ENCODE measurements at places on chromosomes 7 and 10.

DNA sequence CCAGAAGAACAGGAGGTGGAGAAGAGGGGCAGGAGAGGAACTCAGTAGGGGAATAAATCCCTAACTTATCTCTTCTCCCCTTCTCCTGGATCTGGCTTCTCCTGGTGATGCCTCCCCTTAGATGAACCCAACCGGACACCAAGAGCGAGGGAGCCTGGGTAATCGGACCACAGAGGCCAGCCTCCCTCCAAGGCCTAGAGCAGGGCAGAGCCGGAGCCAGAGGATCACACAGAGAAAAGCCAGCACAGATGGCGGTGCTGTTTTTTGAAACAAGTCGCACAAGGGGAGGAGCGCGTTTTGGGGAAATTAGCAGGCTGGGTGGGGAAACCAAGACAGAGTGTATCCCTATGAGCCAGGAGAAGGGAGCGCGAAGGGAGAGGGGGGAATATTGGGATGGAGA lies 4.9 kb upstream of the SRRM3 start:
- no peak for DNase-seq

GRCh38 chr7:103396471-103396870 lies 49.0 kb downstream of the PSMC2 start:
- no peak for DNase-seq

DNA sequence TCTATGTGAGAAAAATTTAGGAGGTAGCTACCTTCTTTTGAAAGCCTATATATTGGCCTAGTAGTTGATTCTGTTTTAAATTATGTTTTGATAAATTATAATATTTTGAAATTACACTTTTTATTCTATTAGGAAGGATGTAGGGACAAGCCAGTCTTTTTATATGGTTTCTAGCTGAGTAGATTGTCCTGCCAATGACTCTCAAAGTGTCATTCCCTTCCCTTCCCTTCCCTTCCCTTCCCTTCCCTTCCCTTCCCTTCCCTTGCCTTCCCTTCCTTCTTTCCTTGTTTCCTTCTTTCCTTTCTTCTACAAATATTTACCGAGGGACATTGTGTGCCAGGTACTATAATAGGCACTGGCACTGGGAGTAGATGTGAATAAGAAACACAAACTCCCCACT lies 99.7 kb upstream of the HDAC9 start:
- no peak for DNase-seq

DNA sequence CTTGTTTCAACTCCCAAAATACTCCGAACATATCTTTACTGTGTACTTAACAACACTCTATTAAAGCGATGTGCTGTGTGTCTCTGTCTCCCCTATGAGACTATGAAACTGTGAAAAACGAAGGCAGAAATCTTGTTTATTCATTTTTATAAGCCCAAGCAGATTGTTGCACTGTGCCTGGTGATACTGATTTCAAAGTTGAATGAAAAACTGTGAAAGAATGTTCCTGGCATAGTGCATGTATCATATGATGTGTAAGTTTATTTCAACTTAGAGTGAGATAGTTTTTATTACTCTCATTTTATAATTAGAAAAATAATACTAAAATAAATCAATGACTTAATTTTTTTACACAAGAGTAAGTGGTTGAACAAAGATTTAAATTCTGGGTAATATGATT lies 471.9 kb upstream of the PCDH15 start:
- DNase-seq, result no peak

DNA sequence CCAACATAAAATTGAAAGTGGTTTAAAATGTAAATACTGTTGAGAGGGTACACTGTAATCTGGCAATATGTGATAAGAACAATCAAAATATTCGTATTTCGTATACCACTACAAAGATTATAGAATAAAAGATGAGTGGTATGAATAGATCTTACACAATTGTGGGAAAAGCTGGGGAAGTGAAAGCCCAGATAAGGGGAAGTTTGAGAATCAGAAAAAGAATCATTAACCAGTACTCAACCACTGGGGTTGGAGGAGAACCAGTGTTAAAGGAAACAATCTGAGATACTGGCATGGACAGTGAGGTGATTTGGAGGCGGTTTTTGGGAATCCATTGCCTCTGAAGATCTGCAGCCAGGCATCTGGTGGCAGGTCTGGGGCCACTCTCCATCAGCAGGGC lies 59.7 kb upstream of the CDK14 start:
- DNase-seq, result no peak

DNA sequence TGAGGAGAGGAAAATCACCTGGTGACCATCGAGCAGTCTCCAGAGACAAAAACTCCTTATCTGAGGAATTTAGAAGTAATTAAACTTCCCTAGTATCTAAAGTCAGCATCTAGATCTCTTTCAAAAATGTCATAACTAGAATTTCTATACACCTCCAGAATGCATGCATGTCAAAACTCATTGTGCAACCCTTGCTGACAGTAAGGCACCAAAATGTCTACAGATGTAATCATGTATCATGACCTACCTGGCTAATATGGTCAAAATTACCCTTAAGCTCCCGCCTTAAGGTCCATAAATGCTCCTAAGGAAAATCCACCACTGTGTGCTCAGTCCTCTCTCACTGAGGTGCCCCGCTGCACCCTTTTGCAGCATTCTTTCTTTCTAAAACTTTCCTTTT lies 16.4 kb upstream of the LGI1 start:
- DNase-seq, result no peak

- DNase-seq, result no peak
These were observed 472.9 kb upstream of the AKR1E2 start for GRCh38 chr10:4353059-4353655.

DNA sequence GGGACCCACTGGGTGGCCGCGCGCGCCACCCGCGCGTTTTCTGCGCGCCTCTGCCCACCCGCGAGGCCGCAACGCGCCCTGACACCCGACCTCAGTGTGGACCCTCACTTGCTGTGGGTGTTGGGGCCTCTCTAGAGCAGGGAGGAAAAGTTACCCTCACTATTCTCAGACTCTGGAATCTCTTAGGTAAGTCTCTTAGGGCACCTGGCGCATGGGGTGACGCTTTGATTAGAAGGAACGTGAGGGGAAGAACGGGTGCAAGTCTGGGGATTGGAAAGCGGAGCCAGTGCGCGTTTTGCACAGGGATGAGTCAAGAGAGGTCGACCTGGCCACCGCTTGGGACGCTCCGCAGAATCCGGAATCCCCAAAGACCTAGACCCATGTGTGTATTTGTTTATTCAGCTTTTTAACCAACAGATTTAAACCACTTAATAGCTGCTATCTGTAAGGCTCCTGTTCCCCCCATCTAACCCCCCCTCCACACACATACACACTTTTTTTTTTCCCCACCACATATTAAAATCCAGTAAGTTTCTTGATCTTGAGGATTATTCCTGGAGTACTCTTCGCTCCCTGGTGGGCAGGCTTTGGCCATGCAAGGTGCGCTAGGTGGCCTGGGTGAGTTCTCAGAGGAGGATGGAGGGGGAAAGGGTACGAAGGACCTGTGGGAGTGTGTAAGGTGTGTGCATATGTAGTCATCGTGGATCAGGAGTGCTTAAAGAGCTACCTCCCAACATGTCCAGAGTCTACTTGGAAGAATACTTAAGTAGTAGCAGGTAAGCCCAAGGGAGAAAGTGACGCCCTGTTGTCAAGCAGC lies 169.1 kb upstream of the PPP1R3A start:
- DNase-seq, result peak; percentile 63

DNA sequence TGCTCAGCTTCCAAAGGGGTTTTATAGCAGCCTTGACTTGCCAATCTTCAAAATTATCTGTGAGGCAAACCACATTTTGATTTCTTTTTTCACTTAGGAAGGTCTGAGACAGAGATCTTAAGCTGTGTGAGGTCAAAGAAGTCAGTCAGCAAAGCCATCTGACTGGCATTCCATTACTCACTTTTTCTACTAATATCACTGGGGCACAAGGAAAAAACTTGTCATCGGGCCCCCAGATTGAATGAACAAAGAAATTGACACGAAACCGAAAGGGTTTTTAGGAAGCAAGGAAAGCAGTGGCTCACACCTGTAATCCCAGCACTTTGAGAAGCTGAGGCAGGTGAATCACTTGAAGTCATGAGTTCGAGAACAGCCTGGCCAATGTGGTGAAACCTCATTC lies 78.5 kb upstream of the FRMD4A start:
- DNase-seq, result no peak

- DNase-seq, result no peak
These were observed 23.6 kb downstream of the ST8SIA6 start for GRCh38 chr10:17430647-17431355.

GRCh38 chr10:13801907-13802288 lies 215.1 kb downstream of the PRPF18 start:
- no peak for DNase-seq

GRCh38 chr7:92064438-92065029 lies 69.7 kb downstream of the CYP51A1 start:
- DNase-seq, result no peak

DNA sequence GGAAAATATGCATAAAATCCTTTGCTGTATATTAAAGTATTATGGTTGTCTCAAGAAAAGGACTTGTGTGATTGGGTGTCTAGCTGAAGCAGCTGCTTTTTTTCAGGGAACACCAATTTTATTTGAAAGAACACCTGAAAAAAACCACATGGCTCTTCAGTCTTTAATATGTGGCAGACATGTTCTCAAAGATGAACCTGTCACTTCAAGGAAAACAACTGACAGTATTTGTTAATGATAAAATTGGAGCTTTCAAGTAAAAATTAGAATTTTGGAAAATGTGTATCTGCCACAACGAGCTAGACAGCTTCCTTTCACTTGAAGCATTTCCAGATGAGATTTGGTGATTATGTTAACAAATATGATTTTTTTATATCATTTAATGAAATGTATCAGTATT lies 59.3 kb downstream of the INHBA start:
- no peak for DNase-seq

DNA sequence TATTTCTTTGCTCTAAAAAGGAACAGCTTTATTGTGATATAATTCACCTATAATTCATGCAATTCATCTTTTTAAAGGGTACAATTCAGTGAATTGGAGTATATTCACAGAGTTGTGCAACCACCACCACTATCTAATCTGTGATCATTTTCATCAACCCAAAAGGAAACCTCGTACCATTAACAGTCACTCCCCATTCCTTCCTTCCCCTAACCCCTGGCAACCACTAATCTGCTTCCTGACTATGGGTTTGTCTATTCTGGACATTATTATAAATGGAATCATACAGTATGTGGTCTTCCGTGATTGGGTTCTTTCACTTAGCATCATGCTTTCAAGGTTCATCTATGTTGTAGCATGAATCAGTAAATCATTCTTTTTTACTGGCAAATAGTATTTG lies 52.3 kb downstream of the MKI67 start:
- no peak for DNase-seq

DNA sequence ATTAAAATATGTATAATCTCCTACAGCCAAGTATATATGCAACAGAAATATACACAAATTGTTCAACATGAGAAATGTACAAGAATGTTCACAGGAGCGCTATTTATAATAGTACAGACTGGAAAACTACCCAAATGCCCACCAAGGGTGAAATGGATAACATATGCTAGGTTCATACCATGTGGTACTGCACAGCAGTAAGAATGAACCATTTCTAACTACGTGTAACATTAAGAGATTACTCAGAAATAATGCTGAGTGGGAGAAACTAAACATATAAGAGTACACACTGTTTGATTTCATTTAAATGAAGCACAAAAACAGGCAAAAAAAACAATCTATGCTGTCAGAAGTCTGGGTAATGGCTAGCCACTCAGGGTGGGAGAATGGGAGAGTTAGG lies 45.8 kb downstream of the RNLS start:
- DNase-seq, result no peak

- DNase-seq, result no peak
These were observed 99.5 kb upstream of the TNRC18 start for GRCh38 chr7:5523052-5523711.

- no peak for DNase-seq
These were observed 47.1 kb upstream of the LRRC4 start for GRCh38 chr7:128078309-128078708.

DNA sequence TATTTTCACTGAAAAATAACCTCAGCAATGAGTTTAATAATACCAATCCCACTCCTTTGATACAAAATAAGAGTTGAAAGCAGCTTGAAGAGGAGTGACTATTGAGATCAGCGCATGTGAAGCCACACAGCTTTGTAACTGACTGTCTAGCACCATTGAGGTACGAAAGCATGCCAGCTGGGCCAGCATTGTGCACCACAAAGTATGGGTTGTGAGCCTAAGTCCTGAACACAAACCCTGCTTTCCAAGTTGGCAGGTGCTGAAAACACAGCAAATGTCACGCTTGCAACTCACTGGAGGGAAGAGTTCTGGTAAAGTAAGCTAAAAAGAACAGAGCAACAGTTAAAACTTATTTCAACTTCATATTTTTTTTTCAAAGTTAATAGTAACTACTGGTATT lies 4.0 kb upstream of the FAM53B start:
- no peak for DNase-seq

GRCh38 chr10:49174261-49174925 lies 13.8 kb downstream of the TMEM273 start:
- no peak for DNase-seq

DNA sequence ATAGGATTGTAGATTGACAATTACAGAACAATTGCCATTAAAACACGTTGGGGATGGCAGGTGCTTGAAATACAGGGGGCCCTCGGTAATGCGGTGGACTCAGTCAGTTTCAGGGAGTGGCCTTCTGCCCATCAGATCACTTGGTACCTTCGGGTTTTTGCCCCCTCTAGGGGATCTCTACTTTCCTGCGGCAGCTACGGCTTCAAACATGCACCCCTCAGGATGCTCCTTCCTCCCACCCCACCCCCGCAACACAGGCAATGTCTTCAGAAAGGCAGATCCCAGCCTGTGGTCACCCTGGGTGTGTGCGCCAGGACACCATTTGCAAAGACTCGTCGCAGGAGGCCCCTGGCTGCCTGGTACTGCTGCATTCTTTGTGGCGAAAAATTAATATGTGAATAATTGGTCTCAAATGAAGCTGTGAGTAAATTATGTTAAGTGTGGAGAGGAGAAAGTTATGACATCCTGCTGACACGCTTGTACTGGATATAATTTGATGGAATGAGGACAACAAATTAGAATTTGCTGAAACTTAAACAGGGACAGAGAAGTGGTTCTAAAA lies 431.0 kb upstream of the MKI67 start:
- DNase-seq, result no peak

- no peak for DNase-seq
These were observed 51.1 kb upstream of the AHR start for GRCh38 chr7:17247357-17247756.

DNA sequence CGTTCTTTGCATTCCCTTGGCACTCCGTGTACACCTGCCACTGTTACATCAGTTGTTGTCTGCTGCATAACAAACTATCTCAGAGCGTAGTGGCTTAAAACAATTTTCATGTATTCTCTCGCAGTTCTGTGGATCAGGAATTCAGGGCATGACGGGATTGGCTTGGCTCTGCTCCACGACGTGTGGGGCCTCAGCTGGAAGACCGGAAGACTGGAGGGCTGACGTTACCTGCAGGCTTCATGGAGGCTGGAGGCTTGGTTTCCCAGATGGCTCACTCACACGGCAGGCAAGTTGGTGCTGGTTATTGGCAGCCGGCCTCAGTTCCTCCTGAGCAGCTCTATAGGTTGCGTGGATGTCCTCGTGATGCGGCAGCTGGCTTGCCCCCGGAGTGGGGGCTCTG lies 25.5 kb downstream of the NYAP1 start:
- DNase-seq, result no peak
